Stimulated activated CD8-positive, alpha-beta memory T cell treated with anti-CD3 and anti-CD28 coated beads, Interleukin-4, amount 100 ng/mL, for 4 hours (primary cell): ENCODE measurements at places on chromosomes 4 and X.

- DNase-seq = no peak
Measured at GRCh38 chr4:87419578-87420249, 2.7 kb upstream of the NUDT9 start.

DNA sequence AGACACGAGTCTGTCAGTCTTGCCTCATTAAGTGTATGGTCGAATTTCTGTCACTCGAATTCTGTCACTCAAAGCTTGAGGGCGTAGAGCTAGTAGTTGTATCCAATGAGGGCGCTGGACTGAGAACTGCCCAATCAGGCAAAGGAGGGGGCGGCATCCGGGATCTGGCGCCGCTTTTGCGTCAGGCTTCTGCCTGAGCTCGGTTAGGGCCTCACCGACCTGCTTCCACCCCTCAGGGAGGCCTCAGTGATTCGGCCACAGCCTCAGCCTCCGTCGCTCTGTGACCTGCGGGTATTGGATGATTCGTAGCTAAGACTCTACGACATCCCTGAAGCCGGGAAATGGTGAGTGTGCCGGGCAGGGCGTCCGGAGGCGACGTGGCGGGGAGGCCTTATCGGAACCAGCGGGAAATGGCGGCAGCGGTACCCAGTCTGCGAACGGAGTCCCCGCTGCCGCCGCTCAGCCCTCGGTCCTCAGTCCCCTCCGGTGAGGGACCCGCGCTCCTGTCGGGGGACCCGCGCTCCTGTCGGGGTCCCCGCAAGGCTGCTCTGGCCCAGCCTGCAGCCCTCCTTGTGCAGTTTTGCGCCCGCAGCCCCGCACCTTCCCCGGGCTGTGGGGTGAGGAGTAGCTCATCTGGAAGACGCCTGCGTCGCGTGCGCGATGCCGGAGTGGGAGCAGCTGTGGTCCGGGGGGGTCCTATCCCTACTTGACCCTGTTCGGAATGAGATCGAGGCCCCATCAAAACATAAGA is 88.3 kb downstream of the ZNF718 start:
- DNase-seq = no peak

DNA sequence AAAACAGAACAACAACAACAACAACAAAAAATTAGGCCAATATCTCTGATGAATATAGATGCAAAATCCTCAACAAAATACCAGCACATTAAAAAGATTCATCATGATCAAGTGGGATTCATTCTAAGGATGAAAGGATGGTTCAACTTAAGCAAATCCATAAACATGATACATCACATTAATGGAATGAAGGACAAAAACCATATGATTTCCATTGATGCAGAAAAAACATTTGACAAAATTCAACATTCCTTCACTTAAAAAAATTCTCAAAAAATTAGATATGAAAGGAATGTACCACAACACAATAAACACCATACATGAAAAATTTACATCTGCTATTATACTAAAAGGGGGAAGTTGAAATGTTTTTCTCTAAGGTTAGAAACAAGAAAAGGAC is 103.3 kb downstream of the IL15 start:
- no peak for DNase-seq

GRCh38 chr4:92303621-92304027 is at the start of gene GRID2:
Gene GRID2, plus strand, starts transcription at chr4:92303966.
- no peak for DNase-seq

DNA sequence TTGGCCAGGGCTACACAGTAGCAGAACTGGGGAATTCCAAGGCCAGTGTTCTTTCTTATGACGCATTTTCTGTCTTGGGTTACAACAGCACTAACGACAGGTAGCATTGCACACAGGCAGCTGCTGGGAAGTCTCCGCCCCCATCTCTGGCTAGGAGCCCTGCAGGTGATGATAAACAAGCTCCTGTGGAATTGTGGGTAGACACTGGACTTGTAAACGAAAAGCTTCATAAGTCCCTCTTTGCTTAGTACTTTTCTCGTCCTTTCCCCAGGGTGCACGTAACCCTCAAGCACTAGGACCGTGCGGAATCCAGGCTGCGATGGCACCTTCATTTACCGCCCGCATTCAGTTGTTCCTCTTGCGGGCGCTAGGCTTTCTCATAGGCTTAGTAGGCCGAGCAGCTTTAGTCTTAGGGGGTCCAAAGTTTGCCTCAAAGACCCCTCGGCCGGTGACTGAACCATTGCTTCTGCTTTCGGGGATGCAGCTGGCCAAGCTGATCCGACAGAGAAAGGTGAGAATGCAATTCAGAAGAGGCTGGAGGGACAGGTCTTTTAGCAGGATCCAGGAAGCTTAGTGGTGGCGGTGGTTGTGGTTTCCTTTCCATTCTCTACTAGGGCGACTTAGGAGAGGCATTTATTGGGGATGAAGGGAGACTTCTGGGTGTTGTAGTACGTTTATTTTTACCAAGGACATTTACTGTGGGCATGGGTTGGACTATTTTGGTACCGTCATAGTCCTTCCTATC is at the start of gene FAAH2:
Gene FAAH2 (plus strand): TSS at position 200 of the 745 bp plus-strand sequence. CDS start 120 bp downstream, at position 320.
- no peak for DNase-seq

GRCh38 chrX:140505421-140506337 is 810 bp upstream of the SOX3 start:
- DNase-seq = no peak

- no peak for DNase-seq
Measured at GRCh38 chr4:48766131-48766792, 13.8 kb downstream of the FRYL start.

GRCh38 chr4:28435314-28435713 is 1574.7 kb downstream of the STIM2 start:
- no peak for DNase-seq

GRCh38 chr4:138305050-138305449 is 62.9 kb upstream of the SLC7A11 start:
- no peak for DNase-seq

DNA sequence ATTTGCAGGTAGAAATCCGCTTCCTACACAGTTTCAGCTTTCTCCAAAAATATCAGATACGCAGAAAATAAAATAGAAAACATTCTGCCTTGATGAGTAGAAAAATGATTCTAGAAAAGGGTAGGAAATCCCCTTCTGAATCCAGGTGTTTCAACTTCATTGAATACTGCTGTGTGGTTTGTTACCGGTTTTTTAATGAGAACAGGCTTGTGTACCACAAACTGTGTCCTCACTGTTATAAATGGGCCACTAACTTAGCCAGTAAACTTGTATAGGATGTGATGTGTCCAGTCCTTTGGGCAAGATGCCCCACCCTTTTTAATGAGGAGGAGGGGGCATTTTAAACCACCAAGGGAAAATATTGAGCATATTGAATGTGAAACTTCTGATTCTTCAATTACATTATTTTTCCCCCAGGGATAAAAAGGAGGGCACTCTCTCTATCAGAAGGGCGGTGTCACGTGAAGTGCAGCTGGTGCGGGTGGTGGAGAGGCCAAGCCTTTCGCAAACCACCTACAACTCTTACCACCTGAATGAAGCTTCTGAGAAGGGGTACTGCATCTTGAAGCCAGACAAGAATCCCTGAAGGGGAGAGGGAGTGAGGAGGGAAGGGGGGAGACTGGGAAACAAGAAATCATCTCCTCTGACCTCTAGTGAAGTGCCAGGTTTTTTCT is 4.5 kb downstream of the CXXC4 start:
- DNase-seq = no peak

GRCh38 chrX:150227873-150228410 is 135.2 kb upstream of the MAMLD1 start:
- DNase-seq = no peak

DNA sequence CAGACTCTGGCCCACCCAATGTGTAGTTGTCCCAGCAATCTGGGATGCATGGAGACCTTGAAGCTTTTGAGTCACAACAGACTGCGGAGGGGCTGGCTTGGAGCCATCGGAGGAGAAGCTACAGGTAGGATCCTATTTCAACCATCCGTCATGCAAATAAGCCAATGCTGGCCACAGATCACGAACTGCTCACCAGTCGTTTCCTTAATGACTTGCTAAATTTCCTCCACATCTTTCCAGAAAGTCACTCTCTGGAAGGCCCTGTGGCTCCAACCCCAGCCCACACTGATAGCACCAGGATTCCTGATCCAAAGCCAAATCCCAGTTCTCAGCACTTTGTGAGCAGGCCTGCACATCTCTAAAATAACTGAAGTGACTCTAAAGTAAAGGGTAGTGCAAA is 321.3 kb downstream of the RAB28 start:
- DNase-seq = no peak

DNA sequence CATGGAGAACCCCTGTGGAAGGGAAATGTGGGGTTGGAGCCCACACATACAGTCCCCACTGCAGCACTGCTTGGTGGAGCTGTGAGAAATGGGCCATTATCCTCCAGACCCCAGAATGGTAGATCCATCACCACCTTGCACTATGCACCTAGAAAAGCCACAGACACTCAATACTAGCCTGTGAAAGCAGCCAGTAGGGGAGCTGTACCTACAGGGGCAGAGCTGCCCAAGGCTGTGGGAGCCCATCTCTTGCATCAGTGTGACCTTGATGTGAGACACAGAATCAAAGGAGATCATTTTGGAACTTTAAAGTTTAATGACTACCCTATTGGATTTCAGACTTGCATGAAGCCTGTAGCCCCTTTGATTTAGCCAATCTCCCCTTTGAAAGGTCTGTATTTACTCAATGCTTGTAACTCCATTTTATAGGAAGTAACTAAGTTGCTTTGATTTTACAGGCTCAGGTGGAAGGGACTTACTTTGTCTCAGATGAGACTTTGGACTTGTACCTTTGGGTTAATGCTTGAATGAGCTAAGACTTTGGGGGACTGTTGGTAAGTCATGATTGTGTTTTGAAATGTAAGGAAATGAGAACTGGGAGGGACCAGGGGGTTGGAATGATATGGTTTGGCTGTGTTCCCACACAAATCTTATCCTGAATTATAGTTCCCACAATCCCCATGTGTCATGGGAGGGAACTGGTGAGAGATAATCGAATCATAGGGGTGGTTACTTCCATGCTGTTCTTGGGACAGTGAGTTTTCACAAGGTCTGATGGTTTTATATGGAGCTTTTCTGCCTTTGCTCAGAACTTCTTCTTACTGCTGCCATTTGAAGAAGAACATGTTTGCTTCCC is 352.6 kb downstream of the INPP4B start:
- no peak for DNase-seq

DNA sequence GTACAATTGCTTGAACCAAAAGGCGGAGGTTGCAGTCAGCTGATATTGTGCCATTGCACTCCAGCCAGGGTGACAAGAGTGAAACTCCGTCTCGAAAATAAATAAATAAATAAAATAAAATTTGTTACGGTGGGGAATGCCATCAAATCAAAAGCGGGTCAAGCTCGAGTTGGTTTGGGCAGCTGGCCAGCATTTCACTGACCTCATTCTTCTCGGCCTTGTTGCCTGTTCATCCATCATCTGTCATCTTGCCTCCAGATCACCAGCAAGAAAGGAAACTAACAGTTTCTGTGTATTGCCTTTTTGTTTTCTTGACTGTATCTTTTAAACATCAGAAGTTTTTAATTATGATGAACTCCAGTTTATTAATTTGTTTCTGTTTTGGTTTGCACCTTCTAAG is 31.5 kb upstream of the KLHL2 start:
- no peak for DNase-seq

- no peak for DNase-seq
Measured at GRCh38 chrX:81291996-81292395, 90.1 kb downstream of the SH3BGRL start.

DNA sequence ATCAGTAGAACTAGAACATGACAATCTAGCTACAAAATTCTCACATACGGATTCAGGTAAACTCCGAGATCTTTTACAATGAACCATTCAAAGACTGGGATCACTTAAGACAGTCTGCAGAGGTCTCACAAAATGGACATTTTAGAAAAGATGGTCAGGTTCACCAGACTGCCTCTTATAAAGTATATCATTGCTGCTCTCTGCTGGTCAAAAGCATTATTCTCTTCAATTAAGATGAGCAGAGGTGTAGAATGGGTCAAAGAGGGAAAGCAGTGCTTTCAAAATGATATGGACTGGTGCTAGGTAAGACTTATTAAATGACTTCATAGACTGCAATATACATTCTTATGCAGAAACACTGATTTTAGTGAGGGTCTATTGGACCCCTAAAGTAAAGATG is 434.7 kb downstream of the PACRGL start:
- no peak for DNase-seq

DNA sequence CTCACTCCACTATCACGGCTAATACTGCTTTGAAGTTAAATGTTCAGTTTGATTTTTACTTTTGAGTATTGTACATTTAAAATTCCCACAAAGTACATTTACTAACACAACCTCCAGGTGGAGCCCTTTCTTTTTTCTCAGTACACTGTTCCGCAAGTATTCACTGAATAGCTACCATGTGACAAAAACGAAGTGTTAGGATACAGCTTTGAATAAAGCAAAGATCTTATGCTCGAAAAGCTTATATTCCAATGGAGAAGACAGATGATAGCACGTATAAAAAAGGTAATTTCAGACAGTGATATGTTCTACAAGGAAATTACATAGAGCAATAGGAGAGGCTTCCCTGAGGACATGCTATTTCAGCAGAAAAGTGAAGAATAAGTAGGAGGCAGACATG is 60.7 kb upstream of the ABCG2 start:
- no peak for DNase-seq

- DNase-seq = no peak
Measured at GRCh38 chrX:41001327-41001726, 83.9 kb upstream of the USP9X start.

- DNase-seq = no peak
Measured at GRCh38 chrX:40832723-40833122, 97.4 kb upstream of the MED14 start.

DNA sequence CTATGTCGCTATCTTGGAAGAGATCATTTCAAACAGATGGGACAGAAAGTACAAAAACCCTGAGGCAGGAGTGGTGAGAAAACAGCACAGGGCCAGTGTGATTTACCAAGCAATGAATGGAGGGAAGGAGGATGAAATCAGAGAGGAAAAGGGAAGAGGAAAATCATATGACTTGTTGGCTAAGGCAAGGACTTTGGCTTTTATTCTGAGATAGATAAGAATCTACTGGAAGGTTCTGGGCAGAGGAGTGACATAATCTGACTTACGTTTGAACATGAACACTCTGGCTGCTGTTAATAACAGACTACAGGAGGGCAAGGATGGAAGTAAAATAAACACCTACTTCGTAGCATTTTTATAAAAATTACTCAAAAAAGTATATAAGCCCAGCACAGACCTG is 207.8 kb upstream of the SLC7A11 start:
- no peak for DNase-seq
